ENCODE measurements at places on chromosomes 1 and 21. TPM values are rescaled to one million over a fixed set of nuclear protein-coding genes. Genes with fewer than 3 reads are reported as not detected.

BSND gene
- not detected for polyA plus RNA-seq

GOLT1A gene
- 7.3 TPM for polyA plus RNA-seq

PRSS38 gene
- polyA plus RNA-seq, result not detected

THEM5 gene
- polyA plus RNA-seq, result 1.4 TPM

UQCRHL gene
- polyA plus RNA-seq, result 1.9 TPM

CYP4Z1 gene
- polyA plus RNA-seq, result 0.39 TPM

C8A gene
- not detected for polyA plus RNA-seq

FAM131C gene
- polyA plus RNA-seq, result 0.11 TPM

COL9A2 gene
- polyA plus RNA-seq, result 24.6 TPM

TPM3 gene
- polyA plus RNA-seq, result 234 TPM

CBS gene
- 3.8 TPM for polyA plus RNA-seq

ATP1A2 gene
- polyA plus RNA-seq, result 13.6 TPM

ORC1 gene
- 5.3 TPM for polyA plus RNA-seq

CSMD2 gene
- 0.38 TPM for polyA plus RNA-seq

C21orf58 gene
- polyA plus RNA-seq, result 16.7 TPM
